ENCODE measurements at places on chromosomes 7 and 10.

DNA sequence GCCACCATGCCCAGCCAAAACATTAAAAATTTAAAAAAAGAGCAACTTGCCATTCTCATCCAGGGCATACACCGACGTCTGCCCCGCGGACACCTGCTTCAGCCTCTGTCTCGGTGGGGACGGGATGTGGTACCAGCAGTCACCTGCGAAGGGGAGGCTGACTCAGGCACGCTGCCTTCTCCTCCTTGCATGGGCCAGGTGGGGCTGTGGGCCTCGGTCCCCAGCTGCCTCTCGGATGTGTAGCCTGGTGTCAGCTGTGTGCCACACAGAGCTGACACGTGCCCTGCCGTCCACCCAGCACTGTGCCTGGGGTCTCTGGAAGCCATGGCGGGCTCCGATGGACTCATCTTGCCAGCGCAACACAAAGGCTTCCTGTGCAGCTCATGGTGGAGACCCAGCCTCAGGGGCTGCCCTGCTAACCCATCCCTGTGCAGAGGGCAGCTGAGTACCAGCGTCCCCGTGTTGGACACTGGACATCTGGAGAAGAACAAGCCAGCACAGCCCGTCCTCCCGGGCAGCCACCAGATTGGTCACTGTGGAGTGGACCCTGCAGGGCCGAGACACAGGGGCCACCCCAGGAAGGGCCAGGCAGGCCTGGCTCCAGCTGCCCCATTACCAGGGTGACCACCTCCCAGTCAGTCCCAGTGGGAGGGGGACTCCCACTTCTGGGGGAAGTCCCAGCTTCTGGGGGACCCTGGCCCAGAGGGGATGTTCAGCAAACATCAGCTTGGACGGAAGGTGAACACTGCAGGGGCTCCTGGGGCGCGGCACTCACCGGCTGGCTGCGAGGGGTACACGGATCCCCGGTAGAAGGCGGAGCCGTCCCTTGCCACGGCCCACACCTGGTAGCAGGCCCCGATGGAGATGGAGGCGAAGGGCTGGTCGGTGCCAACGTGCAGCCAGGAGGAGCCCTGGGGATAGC, 10.6 kb downstream of the BHLHA15 start:
- no peak for DNase-seq

- no peak for DNase-seq
Measured at GRCh38 chr7:96026611-96027010, 254.3 kb downstream of the DYNC1I1 start.

DNA sequence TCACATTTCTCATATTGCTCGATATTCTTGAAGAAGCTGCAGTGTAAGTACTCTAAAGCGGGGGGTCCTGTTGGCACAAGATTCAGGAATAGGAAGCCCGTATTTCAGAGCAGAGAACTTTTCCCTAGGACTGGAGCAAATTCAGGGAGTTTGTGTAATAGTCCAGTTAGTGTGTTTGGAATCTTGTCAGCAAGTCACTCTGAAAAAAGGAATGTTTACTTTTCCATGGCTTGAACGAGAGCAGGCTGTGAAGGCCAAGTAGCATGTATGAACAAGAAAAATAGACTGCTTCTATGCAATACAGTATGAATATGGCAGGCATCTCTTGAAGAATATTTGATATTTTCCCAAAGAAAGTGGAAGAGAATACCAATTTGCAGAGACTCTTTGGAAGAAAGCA, 39.8 kb downstream of the CDC123 start:
- no peak for DNase-seq

- DNase-seq: no peak
Measured at GRCh38 chr10:17648243-17649035, 4.5 kb downstream of the STAM start.

DNA sequence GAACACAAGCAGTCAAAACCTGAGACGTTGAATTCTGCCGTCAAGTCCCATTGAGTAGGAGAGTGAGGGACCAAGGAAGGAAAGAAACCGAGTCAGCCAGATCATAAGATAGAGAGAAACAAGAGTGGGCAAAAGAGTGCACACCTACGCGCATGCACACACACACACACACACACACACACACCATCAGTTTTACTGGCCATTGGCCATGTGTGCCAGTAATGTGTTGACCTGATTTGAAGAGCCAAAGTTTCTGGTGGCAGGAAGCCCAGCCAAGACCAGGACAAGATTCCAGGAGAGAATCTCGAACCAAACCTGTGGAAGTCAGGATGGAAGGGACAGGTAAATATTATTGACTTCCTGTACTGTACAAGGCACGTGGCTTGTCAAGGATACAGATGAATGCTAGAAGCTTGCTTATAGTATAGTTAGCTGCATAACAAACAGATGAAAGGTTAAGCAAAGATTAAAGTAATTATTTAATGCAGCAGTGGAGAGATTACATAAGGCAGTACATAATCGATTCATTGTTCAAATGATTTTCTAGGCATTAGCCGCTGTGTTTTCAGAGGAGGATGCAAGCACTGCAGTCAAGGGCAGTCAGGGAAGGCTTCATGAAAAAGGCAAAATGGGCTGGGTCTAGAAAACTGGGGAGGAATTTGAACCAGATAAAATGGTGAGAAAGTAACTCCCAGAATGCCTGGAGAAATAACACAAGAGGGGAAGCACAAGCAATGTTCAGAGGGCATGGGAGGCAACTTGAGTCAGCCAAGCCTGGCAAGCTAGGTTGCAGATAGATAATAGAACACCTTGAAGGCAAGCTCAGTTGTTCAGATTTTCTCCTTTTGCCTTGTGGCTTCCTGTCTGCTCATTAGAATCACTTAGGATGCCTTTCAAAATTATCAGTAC, 2.7 kb upstream of the HYCC1 start:
- DNase-seq: no peak

All from amygdala (tissue), 56 donors.